Adipocyte (in vitro differentiated cells): ENCODE measurements at places on chromosomes 2 and 18.

DNA sequence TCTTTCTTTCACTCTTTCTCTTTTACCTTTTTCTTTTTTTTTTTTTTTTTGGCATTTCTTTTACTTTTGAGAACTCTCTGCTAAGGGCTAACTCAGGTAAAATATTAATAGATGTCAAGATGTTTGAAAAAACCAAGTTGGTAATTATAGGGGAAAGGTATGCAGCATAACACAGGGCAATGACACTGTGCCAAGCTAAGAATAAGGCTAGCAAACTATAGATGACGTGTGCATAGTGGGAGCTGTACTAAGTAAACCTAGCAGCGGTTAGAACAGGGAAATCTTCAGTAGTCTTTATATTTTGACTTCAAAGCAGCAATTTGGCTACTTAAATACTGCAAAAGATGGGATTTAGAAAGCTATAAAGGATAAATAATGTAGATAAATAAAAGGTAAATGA lies 415.4 kb upstream of the RGPD4 start:
- no peak for DNase-seq

- DNase-seq = no peak
Measured at GRCh38 chr2:176753752-176754474, 458.7 kb upstream of the HNRNPA3 start.

- no peak for DNase-seq
Measured at GRCh38 chr2:43217228-43218154, 8.9 kb downstream of the ZFP36L2 start.

GRCh38 chr2:202261531-202261930 lies 4.0 kb upstream of the NOP58 start:
- DNase-seq = peak; percentile 44

GRCh38 chr2:200615247-200615646 lies 29.4 kb downstream of the AOX1 start:
- peak; percentile 79 for DNase-seq

- peak; percentile 71 for DNase-seq
Measured at GRCh38 chr2:152166633-152167032, 8.9 kb downstream of the STAM2 start.

- DNase-seq = no peak
Measured at GRCh38 chr2:155364766-155365165, 666.3 kb downstream of the KCNJ3 start.

GRCh38 chr18:75473316-75473715 lies 45.8 kb upstream of the SMIM21 start:
- peak; percentile 19 for DNase-seq

DNA sequence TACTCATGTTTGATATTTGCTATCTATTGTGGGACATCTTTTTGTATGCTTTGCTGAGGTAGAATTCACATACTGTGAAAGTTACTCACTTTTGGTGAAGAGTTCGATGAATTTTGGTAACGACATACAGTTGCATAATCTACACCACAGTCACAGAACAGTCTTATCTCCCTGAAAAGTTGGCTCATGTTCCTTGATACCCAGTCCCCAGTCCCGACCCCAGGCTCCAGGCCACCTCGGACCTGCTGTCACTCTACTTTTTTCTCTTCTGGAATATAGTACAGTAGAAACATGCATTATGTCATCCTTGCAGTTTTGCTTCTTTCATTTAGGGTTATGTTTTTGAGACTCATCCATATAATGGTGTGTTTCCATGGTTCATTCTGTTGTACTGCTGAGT lies 191.7 kb downstream of the FAM210A start:
- no peak for DNase-seq

- DNase-seq = peak; percentile 87
Measured at GRCh38 chr2:62014102-62014501, 108.6 kb downstream of the COMMD1 start.

- DNase-seq = no peak
Measured at GRCh38 chr2:216430811-216431530, 18.7 kb downstream of the SMARCAL1 start.

DNA sequence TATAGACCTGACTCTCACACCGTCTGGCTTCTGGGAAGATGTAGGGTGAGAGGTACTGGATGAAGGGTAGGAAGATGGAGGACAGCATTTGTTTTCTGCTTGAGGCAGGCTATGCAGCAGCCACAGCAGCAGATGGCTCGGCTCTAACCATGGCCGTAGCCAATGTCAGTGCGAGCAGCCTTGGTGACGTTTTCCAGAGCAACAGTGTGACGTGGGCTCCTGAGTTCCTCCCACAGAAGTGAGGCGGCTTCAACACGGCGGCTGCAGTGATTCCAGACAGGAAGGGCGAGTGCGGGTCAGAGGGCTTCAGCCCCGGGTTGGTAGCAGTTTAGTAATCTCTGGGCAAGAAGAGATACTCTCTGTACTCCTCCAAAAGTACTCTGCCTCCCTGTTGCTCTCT lies 133.0 kb upstream of the MYT1L start:
- no peak for DNase-seq

GRCh38 chr2:173101687-173102086 lies 26.0 kb downstream of the MAP3K20 start:
- DNase-seq = peak; percentile 72

GRCh38 chr2:96537066-96537733 lies 648 bp downstream of the ARID5A start:
- DNase-seq = peak; percentile 84

DNA sequence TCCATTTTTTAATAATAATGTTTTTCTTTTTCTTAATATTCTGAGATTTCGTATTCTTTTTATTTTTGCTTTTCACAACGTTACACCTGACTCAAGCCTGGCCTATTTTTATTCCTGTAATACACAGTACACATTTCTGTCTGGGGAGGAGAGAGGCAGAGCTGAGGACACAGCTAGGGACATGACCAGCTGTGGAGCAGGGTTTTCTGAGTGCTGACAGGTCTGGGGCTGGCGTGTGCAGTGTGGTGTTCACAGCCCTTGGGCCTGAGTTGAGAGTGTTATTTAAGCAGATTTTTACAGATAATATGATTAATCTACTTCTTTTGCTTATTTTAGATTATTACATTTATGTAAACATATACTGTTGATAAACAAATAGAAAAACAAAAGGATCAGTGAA lies 55.9 kb downstream of the ZAP70 start:
- DNase-seq = no peak

DNA sequence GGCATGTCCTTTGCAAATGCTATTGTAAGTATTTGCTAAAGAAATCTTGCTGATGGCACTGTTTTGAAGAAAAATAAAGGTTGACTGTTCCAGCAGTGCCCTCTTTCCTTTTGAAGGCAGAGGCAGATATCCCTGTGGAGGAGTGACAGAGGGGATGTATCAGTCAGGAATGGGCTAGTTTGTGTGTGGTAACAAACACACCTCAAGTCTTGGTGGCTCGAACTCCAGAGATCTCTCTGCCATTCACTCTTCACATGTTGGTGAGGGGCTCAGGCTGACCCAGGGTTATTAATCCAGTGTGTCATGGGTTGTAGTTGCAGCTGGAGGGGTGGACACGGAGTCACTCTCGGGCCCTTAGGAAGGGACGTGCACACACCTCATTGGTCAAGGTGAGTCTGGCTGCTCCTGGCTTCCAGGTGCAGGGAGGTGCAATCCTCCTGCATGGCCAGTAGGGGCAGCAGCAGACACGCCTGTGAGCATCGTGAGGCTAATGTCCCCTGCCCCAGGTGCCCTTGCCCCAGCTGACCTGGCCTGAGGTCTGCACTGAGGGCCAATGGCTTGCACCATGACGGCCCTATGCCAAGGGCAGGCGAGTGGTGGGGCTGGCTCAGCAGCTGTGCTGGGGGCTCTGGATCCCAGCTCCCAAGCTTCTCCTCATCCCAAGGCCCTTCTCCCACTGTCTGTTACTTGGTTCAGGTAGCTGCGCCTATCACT lies 146.5 kb downstream of the ASB1 start:
- DNase-seq = no peak

DNA sequence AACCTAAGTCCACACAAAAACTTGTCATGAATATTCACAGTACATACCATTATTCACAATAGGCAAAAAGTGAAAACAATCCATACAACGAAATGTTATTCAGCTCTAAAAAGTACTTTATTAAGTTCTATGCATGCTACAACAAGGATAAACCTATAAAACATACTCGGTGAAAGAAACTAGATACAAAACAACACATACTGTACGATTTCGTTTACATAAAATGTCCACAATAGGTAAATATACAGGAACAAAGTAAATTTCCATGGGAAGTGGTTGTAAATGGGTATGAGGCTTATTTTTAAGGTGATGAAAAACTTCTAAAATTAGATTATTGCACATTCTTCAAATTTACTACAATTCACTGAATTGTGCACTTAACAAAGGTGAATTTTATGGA lies 8.0 kb downstream of the DSC3 start:
- DNase-seq = no peak

DNA sequence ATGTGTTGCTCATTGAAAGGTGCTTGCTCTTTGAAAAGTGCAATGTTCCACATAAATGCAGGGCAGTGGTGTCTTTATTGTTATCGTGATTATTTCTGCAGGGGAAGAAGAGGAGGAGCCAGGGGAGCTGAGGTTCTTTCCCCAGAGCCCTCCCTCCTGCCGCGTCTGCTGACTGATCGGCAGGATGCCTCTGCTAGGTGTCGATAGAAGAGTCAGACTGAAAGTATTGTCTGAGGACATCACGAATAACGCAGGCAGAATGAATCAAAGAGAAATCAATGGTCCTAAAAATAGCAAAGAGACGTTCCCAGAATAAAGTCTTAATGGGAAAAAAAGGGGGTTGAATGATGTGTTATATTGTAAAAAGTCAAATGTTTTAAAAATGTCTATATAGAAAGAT lies 47.4 kb upstream of the SIX3 start:
- DNase-seq = no peak

DNA sequence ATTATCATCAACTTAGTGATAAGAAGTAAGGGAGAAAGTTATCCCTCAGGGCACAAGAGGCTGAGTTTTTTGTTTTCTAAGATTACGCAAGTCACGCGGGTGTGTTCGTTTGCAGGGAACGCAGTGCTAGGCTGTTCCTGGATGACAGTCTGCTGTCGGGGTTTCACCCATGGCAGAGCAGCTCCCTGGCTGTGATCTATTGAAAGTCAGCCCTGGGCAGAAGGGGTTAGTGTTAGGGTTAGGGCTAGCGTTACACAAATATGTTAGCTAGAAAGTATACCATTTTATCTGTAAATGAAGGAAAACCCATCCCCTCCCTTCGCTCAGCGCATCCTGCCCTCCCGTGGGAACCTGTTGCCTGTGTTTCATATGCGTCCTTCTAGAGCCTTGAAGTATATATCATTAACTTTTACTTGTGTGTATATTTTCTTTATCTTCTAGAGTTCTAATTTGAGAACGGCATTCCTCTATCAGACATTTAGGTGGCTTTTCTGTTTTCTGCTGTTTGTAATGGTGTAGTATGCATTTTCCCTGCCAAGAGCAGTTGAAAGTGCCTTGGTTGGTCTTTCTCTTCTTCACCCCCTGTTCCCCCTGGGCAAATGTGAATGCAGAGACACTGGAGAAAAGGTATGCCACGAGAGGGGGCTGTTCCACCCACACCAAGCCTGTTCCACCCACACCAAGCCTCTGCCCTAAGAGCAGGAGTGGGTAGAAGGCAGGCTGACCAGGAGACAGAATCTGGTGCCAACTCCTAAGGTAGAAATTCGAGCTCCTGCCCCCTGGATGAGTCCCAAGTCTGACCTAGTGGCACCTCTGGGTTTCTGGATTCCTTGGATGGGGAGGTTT lies 47.0 kb downstream of the ARMC9 start:
- DNase-seq = no peak

- no peak for DNase-seq
Measured at GRCh38 chr2:135951041-135951583, 34.3 kb downstream of the DARS1 start.

GRCh38 chr2:19141234-19142004 lies 217.0 kb downstream of the OSR1 start:
- peak; percentile 24 for DNase-seq

DNA sequence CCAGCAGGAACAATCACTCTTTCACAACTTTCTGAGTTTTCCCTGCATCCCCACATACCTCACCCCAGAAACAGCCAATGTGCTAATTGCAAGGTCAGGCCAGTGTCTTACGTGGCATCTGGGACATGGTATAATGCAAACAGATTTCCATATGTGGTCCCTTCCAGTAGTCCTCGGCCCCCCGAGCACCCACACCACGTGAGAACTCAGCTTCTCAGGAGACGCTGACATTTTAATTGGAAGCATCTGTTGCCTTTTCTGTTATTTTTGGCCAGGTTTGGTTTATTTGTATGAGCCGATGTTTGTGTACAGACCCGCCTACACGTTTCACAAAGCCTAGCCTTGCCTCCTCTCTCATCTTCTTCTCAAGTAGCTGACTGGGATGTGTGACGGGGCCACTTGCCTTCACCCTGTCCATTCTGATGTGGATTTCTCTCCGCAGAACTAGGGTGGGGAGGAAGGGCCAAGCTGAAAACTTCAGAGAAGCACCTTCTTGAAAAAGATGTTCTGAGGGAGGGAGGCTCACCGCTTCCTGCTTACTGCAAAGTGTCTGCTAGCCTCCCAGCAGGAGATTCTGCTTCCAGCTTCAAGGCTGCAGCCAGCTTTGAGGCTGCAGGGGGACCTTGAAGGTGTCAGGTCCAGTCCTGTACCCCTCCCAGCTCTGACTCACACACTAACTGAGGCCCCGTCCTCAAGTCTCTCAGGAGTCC lies 109.6 kb upstream of the SLC14A2 start:
- peak; percentile 87 for DNase-seq

DNA sequence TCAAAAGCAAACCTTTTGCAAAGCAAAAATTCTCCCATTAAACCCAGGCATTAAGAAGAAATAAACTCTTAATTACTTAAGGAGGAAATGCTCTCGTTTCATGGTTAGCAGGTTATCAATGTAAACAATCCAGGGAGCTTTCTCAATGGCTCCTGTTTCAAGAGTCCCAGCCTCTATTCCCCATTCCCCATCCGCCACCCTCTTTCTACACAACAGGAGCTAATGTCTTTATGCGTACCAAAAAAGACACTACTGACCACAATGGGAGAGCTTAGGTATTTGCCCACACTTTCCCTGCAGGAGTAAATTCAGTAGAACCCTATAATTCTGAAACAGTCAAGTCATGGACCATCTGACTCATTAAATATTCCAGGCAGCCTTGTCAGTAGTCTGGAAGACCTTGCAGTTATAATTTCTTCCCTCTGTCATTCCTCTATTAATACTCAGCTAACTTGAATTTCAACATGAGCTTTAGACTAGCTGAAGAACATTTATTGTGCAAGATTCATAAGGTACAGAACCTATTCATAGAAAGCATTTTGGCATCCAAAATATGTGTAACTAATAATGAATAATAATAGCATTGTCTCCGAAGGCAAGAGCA lies 48.6 kb downstream of the SLC8A1 start:
- DNase-seq = peak; percentile 83

DNA sequence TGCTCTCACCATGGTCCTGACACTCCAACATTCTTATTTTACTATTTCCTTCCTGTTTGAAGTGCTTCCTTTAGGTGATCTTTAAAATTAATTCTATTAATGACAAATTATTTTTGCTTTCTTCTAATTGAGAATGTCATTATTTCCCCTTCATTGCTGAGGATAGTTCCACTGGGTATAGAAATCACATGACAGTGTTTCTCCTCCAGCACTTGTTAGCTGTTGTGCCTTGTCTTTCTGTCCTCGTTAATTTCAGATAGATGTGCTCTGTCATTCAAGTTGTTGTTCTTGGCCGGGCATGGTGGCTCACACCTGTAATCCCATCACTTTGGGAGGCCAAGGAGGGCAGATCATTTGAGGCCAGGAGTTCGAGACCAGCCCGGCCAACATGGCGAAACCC lies 321.0 kb upstream of the RAB6C start:
- DNase-seq = no peak
